ENCODE measurements at places on chromosomes 16 and 17.

DNA sequence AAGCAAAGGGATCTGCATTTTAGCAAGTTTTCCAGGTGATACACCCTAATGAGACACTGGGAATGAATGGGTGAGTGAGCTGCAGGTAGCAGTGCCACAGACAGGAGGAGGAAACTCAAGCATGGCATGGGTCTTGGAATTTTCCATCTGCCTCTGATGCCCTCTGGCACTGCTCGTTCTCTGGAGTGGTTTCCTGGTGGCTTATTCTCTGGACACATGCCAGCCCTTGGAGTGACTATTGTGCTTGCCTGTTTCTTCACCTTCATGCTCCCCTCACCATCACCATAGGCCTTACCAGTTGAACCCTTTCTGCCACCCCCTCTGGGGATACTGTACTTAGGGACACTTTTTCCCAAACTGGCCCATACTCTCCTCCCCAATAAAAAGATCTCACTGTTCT, 1.6 kb downstream of the COASY start:
- DNase-seq, result no peak

GRCh38 chr17:71237903-71238538, 882.8 kb upstream of the SOX9 start:
- DNase-seq, result no peak

DNA sequence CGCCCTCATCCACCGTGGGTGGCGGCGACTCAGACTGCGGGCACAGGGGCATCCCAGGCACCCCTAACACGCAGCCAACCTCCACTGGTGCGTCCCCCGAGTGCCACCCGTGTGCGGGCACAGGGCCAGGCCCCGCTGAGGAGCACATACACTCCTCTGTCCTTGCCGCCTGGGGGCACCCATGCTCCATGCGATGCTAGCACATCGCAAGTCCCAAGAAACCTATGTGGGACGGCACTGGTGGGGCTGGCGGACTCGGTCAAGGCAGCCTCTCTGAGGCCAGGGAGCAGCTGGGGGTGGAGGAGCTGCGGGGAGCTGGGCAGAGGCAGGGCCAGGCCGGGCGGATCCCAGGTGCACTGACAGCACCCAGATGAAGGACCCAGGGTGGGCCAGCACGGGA, 4.0 kb downstream of the ZNF598 start:
- no peak for DNase-seq

- no peak for DNase-seq
These were observed 10.1 kb downstream of the RIPOR1 start for GRCh38 chr16:67538666-67539101.

DNA sequence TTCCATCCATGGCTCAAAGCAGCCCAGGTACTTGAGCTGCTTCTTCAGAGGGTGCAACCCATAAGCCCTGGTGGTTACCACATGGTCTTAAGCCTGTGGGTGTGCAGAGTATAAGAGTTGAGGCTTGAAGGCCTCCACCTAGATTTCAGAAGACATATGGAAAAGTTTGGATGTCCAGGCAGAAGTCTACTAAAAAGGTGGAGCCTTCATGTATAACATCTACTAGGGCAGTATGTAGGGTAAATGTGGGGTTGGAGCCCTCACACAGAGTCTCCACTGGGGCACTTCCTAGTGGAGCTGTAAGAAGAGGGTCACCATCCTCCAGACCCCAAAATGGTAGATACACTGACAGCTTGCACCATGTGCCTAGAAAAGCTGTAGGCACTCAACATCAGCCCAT, 120.9 kb downstream of the HS3ST3A1 start:
- no peak for DNase-seq

- DNase-seq, result no peak
These were observed 1.5 kb downstream of the CACNA1H start for GRCh38 chr16:1154291-1154886.

DNA sequence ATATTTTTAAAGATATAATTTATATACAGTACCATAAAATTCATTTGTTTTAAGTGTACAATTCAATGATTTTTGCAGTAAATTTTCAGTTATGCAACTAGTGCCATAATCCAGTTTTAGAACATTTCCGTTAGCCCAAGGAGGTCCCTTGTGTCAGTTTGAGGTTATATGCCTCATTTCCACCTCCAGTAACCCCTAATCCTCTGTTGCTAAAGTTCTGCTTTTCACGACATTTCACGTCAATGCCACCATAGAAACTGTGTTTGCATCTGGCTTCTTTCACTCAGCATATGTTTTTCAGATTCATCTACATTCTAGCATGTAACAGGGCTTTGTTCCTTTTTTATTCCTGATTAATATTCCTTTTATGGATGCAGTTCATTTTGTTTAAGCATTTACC, 42.4 kb upstream of the NUDT7 start:
- peak; percentile 38 for DNase-seq

DNA sequence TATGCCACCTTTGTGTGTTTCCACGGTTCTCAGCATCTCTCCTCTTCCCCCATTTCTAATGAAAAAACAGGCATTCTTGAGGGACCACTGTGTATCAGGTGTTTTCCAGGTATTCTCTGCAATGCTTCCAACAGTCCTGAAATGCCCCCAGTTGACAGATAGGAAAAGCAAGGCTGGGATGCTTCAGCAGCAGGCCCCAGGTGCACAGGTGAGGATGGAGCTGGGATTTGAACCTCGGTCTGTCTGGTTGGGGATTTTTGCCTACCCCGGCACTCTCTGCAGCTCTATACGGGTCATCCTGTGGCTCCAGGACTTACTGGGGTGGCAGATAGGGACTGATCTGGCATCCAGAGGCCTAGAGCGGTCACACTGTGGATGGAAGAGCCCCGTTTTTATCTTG, 180.5 kb upstream of the GSE1 start:
- DNase-seq, result no peak

DNA sequence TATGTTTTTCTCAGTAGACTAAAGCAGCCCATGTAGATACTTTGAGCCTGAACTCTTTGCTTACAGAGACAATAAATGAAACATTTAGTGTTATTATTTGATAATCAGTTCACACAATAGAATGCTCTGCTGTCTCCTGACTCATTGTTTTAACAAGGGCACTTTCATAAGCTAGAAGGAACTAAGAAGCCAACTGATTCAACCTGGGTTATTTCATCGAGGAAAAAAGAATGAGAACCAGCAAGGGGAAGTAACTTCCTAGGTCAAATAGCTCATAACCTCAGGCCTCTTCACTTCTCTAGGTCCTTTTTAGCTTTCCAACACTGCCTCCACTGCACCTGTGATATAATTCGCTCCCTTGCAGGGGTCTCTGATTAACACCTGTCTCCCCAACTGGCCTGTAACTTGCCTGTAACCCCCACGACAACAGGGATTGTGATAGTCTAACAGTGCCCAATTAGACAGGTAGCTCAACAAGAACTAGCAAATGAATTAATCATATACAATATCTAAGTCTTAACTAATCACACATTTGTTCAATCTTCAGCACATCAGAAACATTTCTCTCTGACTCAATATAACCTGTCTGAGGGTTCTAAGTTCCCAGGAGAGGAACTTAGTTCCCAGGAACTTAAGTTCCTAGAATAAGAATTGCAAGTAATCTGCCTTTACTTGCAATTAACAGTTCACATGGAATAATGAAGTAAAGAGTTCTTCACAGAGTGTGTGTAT, 34.8 kb downstream of the RFFL start:
- no peak for DNase-seq

DNA sequence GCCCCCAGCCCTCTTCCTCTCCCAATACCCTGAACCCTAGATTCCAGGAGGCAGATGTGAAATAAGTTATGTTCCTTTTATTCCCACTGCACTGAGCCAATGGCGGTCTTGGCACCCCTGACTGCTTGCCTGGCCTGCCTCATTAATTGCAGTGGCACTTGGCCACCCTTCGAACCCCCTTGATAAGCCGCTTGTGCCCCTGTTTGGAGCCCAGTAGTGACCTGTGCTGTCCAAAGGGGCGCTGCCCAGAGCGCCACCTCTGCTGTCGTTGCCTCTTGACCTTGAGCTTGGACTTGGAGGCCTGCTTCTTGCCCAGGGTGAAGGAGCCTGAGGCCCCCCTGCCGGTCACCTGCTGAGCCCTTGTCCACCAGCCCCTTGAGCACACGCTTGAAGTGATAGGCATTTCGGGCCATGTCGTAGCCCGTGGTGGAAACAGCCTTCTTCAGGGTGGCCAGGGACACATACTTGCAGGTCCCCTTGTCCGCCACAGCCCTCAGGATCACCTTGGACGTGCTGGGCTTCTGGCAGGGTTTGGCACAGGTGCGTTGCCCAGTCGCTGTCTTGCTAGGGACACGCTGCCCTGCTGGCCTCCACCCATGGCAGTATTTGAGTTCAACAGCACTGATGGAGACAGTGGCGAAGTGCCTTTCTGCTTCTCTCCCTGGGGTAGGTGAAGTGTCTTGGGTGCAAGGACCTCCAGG, 5.7 kb downstream of the SGCA start:
- peak; percentile 43 for DNase-seq

DNA sequence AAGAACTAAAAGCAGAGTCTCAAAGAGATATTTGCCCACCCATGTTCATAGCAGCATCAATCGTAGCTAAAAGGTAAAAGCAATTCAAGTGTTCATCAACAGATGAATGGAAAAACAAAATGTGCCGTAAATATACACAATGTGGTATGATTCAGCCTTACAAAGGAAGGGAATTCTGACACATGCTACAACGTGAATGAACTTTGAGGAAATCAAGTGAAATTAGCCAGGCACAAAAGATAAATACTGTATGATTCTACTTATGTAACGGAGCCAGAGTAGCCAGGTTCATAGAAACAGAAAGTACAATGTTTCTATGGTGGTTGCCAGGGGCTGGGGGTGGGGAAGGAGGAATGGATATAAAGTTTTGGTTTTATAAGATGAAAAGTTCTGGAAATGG, 57.8 kb upstream of the IL34 start:
- DNase-seq, result no peak

DNA sequence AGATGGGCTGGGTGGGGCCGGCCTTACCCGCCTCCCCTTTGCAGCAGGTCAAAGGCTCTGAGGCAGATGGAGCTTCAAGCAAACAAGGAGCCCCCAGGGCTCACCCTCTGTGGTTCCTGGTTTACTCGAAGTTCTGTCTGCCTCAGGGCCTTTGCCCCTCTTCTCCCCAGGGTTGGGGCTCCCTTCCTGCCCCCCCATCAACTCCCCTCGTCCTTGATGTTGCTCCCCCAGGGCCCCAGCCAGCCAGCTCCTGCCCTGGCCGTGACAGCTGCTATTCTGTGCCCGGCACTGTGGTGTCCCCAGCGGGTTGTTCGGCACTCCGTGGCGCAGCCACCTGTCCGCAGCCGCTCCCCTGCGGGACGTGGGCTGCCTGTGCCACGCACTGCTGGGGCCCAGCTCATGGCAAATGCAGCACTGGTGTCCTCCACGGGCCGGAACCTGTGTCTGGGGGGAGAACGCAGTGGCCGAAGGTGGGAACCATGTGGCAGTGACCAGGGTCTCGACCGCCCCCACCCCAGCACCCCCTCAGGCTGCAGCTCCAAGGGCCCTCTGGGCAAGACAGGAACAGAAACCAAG, 4.3 kb upstream of the METRN start:
- no peak for DNase-seq

DNA sequence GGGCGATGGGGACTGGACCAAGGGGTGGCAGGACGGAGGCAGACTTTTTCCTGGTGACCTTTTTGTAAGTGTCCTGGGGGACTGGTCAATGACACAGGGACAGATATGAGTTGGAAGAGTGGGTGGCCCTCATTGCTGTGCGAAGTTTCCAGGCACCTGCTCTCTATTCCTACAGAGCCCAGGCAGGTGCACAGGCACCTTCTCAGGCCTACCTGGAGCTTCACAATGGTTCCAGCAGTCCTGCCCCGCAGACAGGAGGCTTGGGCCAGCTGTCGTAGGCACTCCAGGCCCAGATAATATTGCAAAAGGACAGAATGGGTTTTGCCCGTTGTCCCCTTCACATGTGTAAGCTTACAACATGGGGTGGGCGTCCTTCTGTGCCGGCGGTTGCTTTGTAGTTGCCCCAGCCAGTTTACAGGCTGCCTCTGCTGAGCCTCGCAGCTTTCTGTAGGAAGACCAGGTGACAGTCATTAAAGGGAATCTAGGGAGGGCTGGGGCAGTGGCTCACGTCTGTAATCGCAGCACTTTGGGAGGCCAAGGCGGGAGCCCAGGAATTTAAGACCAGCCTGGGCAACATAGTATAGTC, 84.3 kb downstream of the ARHGAP23 start:
- DNase-seq, result no peak

DNA sequence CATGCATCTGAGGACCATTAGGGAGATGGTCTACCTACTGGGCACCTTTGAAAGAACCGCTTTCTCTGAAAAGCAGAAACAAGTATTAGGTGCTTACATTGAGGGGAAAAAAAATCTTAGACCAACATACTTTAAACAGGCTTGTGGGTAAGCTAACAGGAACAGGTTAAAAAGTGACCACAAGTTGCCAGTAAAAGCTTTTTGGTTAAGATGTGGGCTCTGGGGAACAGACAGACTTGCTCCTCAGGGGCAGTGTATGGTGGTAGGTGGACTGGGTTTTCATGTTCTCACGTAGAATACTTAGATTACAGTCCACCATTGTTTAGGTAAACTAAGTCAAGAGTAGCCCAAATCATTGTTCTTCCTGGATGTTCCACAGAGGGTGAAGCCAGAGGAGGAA, 41.2 kb downstream of the REXO5 start:
- no peak for DNase-seq

GRCh38 chr17:75819678-75820077, 24.5 kb downstream of the UNC13D start:
- no peak for DNase-seq

GRCh38 chr16:21161211-21161610, 2.7 kb downstream of the LDAF1 start:
- no peak for DNase-seq

GRCh38 chr16:24983561-24983960, 31.6 kb downstream of the ARHGAP17 start:
- no peak for DNase-seq

DNA sequence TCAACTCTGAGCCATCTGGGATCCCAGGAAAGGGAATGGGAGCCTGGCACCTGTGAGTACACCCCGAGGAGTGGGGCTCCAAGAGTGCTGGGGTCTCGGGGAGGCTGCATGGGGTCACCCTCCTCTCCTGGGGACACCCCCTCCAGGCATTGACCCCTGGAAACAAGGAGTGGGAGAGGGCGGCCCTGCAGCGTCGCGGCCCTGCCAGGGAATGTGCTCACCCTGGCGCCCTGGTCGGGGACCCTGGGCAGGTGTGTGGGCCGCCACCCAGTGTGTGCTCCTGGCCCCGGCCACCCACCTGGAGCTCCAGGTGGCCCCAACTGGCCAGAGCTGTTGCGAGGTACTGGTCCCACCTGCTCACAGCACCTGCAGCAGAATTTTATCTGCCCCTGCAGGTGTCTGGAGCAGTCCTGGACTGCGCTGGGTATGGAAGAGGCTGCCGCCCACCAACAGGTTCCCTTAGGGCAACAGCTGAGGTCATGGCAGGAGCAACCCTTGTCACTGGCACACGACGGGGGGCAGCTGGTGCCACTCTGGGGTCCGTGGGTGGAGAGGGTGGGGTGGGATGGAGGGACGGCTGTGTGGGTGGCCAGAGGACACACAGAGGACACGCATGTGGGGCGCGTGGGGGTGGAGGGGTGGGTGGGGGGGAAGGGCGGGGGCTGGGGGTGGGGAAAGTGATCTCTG, 5.4 kb upstream of the PABPN1L start:
- DNase-seq, result no peak

GRCh38 chr16:89448656-89449055, 41.7 kb downstream of the ANKRD11 start:
- DNase-seq, result no peak

- DNase-seq, result peak; percentile 32
These were observed 40.3 kb upstream of the TNRC6A start for GRCh38 chr16:24689128-24689527.

GRCh38 chr17:34171245-34171818, 83.8 kb upstream of the CCL2 start:
- DNase-seq, result peak; percentile 37

Measured in femur (tissue), 1 donor.